ENCODE measurements at places on chromosomes 5 and 9. TPM values are rescaled to one million over a fixed set of nuclear protein-coding genes. Genes with fewer than 3 reads are reported as not detected.

DNA sequence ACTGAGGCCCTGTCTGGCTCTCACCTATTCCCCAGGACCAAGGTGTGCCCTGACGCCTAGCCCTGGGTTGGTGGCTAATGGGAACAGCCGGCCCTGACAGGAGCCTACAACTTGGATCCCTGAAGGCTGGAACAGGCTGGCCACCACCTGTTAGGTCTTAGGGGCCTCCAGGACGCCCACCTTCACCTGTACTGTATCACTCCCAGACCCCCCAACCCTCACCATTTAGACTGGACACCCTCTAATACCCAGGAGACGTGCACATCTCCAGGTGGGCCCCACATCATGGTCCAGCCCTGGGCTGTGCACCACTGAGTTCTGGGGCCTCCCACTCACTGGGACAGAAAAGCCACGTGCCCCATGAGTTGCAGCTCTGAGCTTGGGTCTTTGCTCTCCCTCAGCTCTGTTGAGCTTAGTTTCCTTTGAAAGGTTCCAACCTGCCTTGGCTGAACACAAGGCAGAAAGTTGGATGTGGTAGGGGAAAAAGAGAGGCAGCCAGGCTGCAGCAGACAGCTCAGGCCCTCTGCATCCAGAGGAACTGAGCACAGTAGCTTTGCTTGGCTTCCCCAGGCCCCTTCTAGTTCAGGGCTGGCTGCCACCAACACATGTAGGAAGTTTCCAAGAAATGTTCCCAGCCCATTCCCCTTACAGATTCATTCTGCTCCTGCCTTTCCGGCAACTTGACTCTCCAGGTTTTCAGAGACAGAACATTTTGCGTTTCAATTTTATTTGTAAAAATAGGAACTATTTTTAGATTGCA, 116.8 kb upstream of the TBC1D2 start:
- no peak for ATAC-seq

DNA sequence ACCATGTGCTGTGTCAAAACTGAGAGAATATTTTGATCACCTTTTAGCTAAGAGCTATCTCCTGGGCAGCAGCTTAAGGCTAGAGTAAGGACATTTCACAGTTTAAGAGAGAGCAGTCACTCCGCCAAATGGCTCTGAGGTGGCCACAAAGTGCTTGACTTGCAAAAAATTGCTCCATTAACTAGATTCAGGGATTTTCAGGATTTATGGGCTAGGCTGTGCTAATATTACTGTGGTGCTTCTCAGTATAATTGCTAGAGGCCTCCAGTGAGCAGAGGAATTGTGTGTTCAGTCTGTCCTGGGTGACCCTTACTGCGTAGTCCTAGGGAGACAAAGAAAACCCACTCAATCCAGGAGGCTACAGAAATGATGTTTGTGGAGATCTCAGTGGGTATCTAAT, 65.2 kb downstream of the PALM2AKAP2 start:
- ATAC-seq, result no peak

ALDH1A1 gene
- total RNA-seq, result 49.2 TPM

MEGF10 gene
- total RNA-seq, result 0.27 TPM

DNA sequence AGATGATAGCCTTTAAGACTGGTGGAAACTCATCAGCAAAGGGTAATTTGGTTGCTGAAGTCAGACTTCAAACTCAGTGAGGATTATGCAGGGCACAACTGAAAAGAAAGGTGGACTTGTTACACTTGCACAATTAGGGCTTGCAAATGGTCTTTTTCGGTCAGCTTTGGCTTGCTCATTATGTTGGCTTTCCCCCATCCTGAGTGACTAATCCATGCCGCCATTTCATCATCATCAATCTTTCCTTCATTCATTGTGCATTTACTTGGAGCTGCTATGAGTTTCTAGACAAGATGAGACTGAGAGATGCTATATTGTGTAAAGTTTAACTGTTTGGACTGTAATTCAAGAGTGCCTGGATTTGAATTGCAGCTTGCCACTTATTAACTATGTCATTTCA, 134.8 kb upstream of the PPP1R2B start:
- ATAC-seq, result no peak

GRCh38 chr9:87644659-87645058, 81.3 kb upstream of the CTSL start:
- no peak for ATAC-seq

GRCh38 chr5:17317473-17317872, 100.0 kb downstream of the BASP1 start:
- no peak for ATAC-seq

GRCh38 chr9:128259156-128259555, 16.7 kb downstream of the GOLGA2 start:
- no peak for ATAC-seq

DNA sequence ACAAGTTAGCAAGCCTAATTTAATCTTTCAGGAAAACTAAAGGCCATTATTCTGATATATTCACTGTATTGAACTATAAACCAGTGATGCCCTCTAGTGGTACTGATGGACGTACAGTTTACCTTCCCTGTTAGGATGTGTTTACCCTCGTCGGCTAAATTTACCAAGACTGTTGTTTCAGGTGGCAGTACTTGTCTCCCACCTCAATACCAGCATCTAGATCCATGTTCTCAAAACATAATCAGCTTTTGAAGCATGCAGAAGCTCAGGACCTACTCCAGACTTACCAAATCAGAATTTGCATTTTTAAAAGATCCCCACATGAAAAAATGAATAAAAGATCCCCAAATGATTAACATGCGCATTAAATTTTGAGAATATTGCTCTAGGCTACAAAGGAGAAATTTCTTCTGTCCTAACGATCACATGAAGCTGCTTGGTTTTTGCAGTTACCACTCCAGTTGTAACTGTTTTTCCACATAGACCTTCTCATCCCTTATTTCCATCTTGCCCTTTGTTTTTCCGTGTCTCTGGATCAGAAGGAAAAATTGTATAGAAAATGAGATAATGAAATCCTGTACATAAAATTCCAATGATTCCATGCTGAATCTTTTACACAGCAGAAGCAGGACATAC, 3.2 kb upstream of the BAAT start:
- no peak for ATAC-seq

MCC gene
- 20.5 TPM for total RNA-seq

DNA sequence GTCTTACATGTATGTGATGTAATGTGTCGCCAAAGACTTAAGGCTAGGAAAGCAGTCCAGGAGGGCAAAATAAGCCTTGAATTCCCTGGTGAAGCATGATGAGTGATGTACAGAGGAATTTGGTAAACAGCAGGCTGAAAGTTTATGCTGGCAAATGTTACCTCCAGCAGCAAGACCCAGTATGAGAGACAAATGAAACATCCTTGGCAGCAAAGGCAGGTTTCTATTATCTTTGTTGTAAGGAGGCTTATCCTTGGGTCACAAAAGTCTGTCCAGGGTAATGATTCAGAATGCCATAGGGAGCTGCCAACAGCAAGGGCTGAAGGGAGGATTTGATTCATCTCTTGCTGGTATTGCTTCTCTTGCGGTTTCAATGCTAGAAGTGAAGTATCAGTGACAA, 75.9 kb upstream of the HTR4 start:
- ATAC-seq, result peak; percentile 9

GRCh38 chr9:13100914-13101572, 178.4 kb downstream of the MPDZ start:
- peak; percentile 73 for ATAC-seq

- no peak for ATAC-seq
Observed at GRCh38 chr5:1546556-1546955, 22.8 kb upstream of the LPCAT1 start.

DNA sequence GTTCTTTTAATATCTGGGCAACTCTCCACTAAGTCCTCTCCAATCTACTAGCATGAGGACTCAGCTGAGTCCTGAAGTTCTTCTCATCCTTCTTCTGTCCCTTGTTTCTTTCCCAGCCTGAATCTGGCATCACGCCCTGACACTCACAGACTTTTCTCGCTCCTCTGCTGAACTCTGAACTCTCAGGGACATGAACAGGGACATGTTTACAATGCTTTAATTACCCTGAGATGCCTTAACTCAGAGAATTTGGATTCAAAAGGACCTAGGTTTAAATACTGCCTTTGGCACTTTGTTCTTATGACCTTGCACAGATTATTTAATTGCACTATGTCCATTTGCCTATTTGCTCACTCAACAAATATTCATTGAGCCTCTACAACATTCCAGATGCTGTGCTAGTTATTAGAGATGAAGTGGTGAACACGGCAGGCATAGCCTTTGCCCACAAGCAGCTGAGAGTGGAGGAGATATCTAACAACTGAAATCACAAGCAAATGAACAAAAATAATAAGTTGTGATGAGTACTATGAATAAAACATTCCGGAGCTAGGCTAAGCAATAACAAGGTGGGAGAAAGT, 106.0 kb downstream of the ADRB2 start:
- no peak for ATAC-seq

IL33 gene
- 145 TPM for total RNA-seq

- no peak for ATAC-seq
Observed at GRCh38 chr9:18331310-18331684, 142.7 kb upstream of the ADAMTSL1 start.

GRCh38 chr5:143938230-143938629, 126.3 kb downstream of the HMHB1 start:
- ATAC-seq, result no peak

- ATAC-seq, result peak; percentile 49
Observed at GRCh38 chr9:33452828-33453271, 5.5 kb upstream of the AQP3 start.

GRCh38 chr9:113620377-113621161, 157.0 kb downstream of the RGS3 start:
- peak; percentile 88 for ATAC-seq

DNA sequence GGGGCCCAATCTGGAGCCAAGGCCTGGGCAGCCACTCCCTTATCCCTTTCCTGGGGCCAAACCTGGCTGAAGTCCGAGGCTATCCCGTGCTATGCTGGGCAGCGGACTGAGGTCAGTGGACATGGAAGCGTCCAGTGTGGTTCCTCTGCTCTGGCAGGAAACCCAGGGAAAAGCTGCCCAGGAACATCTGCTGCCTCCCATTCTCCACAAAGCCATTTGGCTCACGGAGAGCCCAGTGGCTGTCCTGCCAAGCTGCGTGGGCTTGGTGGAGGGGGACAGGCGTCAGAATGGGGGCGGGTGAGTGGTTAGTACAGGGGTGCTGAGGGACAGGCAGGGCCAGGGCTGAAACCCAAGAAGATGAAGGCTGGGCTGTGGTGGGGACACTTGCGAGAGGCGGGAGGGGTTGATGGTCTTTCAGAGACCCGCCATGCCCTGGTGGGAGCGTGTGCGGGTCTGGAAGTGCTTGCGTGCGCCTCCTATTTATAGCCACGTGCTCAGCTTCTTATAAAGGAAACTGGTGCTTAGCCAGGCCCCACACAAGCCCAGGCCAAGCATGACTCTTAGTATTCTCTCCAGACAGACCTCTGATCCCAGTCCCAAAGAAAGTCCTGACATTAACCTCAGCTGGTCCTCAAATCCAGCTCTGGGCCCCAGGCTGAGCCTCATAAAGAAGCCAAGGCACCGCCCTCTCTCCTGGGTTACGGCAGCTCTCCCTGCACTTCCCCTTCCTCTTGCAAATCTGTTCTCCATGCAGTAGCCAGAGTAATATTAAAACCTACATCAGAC, 9.4 kb upstream of the SLC6A7 start:
- peak; percentile 81 for ATAC-seq

C9orf50 gene
- total RNA-seq, result not detected

GRCh38 chr5:180652771-180653170, 3.4 kb upstream of the FLT4 start:
- ATAC-seq, result no peak

GRCh38 chr5:135092476-135092875, 58.4 kb upstream of the PITX1 start:
- ATAC-seq, result no peak

BARHL1 gene
- total RNA-seq, result not detected

FBXW2 gene
- total RNA-seq, result 43.3 TPM
